MCF 10A (cell line): ENCODE measurements at places on chromosomes 3 and 15.

DNA sequence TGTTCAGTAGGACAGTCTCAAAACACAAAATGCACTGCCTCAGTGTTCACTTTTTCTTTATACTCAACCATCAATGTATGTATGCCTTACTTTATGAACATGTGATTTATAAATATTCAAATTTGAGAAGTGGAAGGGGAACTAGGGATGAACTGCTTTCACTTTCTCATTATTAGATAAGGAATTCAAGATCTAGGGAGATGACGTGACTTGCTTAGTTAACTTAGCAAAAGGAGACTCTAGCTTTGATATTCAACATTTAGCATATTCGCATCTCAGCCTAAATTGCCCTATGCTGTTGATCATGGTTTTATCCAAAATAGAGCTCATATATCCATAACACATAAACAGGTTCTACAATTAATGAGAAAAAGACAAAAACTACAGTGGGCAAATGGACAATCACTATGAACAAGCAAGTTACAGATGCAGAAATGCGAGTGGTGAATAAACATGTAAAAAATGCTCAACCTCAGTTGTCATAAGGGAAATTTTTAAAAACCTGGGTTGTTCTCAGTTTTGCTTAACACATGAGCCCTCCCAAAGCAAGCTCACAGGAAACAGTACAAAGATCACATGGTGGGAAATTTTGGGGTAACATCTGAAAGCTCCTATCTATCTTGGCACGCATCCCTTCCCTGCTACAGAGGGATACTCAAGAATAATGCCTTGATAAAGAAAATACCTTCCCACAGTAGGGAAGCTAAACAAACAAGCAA is 269.8 kb downstream of the THRB start:
- DNase-seq, result no peak

DNA sequence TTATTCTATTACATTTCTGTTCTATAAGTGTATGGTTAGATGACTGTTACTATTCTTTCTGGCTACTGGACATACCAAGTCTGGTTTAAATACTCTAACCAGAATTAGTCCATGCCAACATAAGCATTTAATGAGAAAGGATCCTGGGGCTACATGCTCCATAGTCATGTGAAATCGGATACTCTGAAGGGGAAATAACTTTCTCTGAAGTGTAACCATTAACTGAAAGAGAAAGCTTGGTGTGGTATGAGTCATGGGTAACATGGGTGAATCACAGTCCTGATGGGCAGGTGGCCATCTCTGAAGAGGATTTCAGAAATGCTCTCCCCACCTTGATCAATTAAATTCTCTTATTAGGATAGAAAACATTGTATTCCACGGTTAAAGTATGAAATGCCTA is 69.4 kb downstream of the FHIT start:
- peak; percentile 91 for DNase-seq

- DNase-seq, result no peak
Observed at GRCh38 chr3:23442598-23443383, 239.7 kb downstream of the UBE2E2 start.

- peak; percentile 34 for DNase-seq
Observed at GRCh38 chr3:88632226-88632625, 475.2 kb upstream of the EPHA3 start.
